ENCODE measurements at places on chromosomes 2 and 18. TPM values are rescaled to one million over a fixed set of nuclear protein-coding genes. Genes with fewer than 3 reads are reported as not detected.

- no peak for DNase-seq
Observed at GRCh38 chr2:168456521-168457189, 583 bp downstream of the CERS6 start.

DNA sequence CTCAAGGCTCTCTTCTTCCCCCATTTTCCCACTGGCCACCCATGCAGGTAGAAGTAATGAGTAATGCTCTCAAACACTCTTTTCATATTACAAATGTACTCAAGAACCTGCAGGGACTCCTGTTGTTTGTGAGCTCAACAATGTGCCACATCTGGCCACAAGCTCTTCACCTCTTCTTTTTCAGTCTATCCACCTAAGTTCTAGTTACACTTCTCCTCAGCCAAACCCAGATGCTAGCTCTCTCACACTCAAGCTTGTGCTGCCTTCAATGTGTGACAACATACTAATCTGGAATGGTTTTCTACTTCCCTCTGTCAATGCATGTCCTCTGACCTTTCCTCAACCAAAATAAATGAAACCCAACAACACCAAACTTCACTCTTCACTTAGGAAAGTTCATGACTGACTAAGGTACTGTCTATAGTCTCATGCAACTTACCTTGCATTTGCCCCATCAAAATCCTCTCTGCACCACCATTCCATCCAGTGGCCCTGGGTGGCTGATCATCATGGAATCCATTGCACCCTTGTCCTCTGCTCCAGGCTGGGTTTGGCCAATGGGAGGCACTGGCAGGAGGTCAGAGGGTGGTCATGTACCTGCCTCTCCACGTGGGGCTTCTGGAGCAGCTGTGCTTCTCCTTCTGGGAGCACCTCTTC lies 5.3 kb upstream of the IL18R1 start:
- DNase-seq, result no peak

- no peak for DNase-seq
Observed at GRCh38 chr2:35428548-35428947, 927.0 kb upstream of the CRIM1 start.

- no peak for DNase-seq
Observed at GRCh38 chr2:141522048-141522447, 608.8 kb downstream of the LRP1B start.

DNA sequence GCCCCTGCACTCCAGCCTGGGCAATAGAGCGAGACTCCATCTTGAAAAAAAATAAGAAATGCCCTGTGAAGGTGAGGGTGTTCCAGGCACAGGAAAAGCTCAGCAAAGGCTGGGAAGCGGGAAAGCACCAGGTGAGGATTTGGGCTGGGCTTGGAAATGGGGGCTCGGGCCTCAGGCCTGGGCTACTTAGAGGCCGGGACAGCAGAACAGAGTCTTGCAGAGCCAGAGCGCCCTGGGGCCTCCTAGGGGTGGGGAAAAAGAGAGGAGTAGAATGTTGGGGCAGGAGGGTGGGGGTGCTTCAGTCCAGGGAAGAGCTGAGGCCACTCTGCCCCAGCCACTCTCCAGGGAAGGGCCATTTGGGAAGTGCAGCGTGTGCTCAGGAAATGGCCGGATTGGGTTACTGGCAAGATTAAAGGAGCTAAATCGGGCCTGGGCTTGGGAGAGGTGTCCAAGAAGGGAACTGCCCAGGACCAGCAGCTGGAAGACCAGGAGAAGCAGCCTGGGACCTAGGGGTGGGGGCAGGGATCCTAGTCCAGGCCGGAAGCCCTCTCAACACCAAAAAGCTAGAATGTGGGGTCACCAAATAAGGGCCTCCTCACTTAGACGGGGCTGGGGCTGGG lies 13.8 kb upstream of the DES start:
- DNase-seq, result no peak

- DNase-seq, result no peak
Observed at GRCh38 chr2:122083256-122084048, 328.0 kb downstream of the TSN start.

DNA sequence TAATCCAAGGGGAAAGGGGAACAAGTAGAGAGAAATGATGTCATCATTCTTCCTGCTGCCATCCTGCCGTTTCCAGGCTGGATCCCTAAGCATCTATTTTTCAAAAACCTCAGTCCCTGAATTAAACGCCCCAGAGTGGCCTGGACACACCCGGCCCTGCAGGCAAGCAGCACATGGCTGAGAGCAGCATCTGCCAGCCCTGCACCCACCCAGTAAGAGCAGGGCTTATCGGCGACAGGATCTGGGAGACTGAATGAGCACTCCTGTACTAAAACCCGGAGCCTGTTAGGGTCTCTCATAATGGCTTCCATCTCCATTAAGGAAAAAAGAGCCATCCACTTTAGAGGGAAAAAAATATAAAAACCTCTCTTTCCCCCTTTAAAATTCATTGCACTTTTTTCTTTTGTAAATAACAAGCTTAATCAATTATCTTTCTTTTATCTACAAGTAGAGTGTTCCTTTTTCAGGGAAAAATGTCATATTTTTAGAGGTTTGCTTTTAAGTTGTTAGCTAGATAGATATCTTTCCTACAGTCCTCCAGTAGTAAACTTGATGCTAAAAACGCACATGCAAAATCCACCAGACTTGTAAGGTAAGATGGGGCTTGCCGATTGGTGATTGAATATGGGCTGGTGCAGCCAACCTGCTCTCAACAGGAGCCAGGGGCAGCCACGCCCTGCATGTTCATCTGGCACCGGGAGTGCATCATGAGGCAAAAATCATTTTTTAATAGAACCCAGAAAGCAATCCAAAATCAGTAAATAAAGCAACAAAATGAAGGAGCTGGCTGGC lies 457.8 kb downstream of the EIPR1 start:
- DNase-seq, result no peak

DNA sequence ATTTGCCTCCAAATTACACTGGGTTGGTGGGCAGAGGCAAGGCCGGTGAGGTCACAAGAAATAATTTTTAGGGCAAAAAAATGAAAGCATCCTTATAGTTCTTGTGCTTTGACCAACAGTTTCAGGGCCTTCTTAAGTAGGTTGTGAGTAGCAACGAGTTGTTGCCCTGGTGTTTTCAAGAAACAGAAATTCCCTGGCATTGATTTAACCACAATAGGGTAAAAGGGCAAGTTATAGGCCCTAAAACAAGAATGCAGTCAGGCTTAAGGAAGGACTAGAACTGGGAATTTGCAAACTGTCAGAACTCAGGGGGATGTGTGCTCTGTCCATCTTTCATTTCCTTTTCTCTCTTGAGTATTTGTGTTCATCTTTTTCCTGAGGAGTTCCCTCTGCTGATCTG lies 46.1 kb upstream of the STPG4 start:
- DNase-seq, result no peak

- DNase-seq, result no peak
Observed at GRCh38 chr2:223078482-223078881, 26.5 kb downstream of the KCNE4 start.

GRCh38 chr2:163610817-163611556 lies 124.8 kb downstream of the FIGN start:
- no peak for DNase-seq

DNA sequence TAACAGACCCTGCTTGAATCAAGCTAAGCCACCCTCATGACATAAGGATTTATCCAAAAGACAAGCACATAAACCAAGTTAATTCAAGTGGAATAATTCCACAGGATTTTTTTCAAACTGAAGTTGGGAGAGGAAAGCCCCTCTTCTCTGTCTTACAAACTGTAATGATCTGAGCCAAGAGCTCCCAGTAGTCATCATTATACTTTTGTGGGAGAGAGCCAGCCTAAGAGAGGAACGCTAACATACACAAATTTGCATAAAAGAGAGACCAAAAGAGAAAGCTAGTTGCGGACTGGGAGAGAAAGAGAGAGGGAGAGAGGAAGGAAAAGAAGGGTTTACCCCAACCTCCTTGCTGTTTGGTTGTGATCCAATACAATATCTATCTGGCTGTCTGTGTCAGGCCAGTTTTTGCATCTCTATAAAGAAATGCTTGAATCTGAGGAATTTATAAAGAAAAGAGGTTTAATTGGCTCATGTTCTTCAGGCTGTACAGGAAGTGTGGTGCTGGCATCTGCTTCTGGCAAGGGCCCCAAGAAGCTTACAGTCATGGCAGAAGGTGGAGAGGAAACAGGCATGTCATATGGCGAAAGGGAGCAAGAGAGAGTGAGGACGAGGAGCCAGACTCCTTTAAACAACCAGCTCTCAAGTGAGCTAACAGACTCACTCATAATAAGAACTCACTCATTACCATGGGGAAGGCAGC lies 20.8 kb upstream of the PUM2 start:
- no peak for DNase-seq

- no peak for DNase-seq
Observed at GRCh38 chr2:99777656-99778290, 288.0 kb upstream of the REV1 start.

- DNase-seq, result no peak
Observed at GRCh38 chr2:239157771-239158170, 243.0 kb downstream of the HDAC4 start.

DNA sequence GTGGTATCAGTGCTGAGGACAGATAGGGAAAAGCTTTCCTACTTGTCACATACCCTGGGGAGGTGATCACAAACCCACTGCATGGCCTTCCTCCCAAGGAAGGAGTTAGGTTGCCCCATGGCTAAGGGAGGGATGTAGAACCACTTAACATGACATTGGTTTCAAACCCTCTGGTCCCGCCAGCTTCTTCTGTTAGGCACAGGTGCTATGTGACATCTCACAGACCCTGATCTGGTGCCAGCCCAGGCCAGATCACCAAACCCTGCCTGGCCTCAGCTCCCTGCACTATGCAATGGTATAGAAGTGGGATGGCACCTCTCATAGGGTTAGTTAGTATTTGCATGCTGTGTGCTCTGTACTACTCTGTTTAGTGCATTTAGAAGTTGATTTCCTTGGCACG lies 58.0 kb downstream of the TCF7L1 start:
- DNase-seq, result no peak

DNA sequence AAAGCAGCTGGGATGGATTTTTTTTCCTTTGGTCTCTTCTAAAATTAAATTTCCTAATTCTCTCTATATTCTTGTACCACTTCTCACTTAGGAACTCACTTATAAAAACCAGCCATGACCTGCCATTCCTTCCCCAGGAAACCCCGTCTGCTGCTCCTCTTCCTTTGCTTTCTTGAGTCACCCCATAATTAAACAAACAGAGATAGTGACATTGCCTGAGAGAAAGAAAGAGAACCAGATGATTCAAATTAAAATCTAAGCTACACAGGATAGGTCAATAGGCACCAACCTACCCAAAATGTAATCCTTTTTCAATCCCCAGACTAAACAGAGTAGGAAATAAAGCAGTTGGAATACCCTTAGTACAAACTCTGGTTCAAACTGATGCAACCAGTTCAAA lies 9.7 kb downstream of the STK39 start:
- no peak for DNase-seq

DNA sequence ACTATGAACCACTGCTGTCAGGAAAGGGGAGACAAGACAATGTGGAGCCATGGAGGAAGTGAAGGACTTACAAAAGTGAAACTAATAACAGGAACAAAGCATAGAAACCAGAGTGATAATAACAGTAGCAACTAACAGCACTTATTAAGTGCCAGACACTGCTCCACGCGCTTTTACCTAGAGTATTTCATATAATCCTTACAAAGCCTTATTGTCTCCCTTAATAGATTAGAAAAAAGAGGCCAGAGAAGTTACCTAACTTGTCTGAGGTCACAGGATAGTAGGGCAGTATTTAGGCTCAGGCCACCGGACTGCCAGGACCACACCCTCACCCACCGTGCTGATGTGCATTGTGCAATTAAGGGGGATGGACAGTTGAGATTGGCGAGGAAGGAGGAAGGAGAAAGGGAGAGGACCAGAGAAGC lies 98.6 kb upstream of the NFU1 start:
- no peak for DNase-seq

DNA sequence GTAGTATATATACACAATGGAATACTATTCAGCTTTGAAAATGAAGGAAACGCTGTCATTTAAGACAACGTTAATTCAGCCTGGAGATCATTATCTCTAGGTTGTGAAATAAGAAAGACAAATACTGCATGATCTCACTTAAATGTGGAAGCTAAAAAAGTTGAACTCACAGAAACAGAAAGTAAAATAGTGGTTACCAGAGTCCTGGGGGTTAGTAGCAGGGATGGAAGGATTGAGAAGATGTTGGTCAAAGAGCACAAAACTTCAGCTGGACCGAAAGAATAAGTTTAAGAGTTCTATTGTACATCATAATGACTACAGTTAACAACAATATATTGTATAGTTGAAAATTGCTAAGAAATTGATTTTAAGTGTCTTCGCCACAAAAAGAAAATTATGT lies 670.3 kb downstream of the NR4A2 start:
- no peak for DNase-seq

DNA sequence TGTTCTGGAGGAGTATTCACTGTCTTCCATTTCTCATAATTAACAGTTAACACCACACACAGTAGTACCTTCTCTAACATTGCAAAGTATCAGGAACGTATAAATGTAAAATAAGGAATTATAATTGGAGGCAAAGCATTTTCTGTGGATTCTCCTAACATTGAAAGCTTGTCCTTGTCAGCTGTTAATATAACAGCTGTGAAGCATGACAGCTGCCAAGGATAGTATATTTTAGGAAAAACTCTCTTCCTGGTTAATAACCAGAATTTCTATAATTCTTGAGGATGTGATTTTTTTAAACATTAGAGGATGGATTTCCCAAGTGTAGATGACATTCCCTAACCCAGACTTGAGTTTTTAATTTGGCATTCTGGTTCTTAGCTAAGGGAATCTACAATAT lies 110.3 kb downstream of the EPC2 start:
- no peak for DNase-seq

GRCh38 chr2:127024769-127025358 lies 82.1 kb downstream of the BIN1 start:
- no peak for DNase-seq

- DNase-seq, result no peak
Observed at GRCh38 chr2:162974771-162975170, 136.2 kb upstream of the KCNH7 start.

GRCh38 chr18:79518028-79518682 lies 122.4 kb downstream of the NFATC1 start:
- no peak for DNase-seq

GRCh38 chr2:210387074-210387473 lies 72.1 kb upstream of the MYL1 start:
- DNase-seq, result no peak

- DNase-seq, result no peak
Observed at GRCh38 chr2:82027921-82028615, 1723.5 kb upstream of the LRRTM1 start.

DNA sequence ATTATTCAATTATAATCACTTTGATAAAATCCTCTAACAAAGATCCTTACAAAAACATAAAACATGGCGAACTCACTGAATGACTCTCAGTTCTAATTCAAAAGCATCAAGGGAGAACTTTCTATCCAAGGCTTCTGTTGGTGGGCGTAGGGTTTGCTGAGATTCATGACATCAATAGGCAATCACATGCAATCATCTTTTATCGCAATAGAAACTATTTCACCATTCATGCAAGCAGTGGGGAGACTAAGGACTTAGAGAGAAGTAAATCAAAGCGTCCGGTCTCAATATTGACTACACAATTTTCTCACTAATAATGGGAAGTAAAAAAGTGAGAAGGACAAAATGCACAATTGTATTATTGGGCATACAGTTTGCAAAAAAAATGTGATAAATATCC lies 168.7 kb downstream of the SCG2 start:
- DNase-seq, result no peak

- DNase-seq, result no peak
Observed at GRCh38 chr2:47023332-47023731, 107.7 kb upstream of the MCFD2 start.

- no peak for DNase-seq
Observed at GRCh38 chr2:10089565-10090190, 9.5 kb upstream of the CYS1 start.

The EMX1 gene
- not detected for total RNA-seq

The SOX11 gene
- 12.7 TPM for total RNA-seq

The PLEKHA3 gene
- total RNA-seq, result 8.4 TPM

The IKZF2 gene
- 3.3 TPM for total RNA-seq

The SOWAHC gene
- 5.3 TPM for total RNA-seq

The TBR1 gene
- total RNA-seq, result not detected

The SPC25 gene
- 1.6 TPM for total RNA-seq

All from glomerular endothelial cell (primary cell).